Activated CD4-positive, alpha-beta T cell treated with anti-CD3 and anti-CD28 coated beads, Interleukin-2, amount 50 U/mL, for 24 hours (primary cell): ENCODE measurements at places on chromosomes 2 and 18.

- no peak for DNase-seq
Measured at GRCh38 chr2:14303366-14304115, 329.0 kb upstream of the LRATD1 start.

DNA sequence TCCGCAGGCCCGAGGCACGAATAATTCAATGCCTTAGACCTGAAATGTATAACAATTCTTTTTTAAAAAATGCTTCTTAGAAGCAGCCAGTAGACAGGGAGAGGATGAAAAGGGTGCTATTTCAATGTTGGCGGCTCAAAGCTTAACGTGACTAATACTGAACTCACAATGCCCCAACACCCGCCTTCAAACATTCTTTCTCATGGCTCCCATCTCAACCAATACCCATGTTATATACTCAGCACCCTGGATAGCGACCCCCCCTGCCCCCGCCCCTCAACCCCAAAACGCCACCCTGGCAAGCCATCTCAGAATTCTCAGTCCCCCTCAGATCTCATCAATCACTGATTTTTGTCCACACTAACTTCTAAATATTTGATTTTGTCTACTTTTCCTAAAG lies 4.4 kb downstream of the FBXO41 start:
- DNase-seq: no peak

GRCh38 chr2:230164139-230164538 lies 55.6 kb downstream of the SP110 start:
- no peak for DNase-seq

DNA sequence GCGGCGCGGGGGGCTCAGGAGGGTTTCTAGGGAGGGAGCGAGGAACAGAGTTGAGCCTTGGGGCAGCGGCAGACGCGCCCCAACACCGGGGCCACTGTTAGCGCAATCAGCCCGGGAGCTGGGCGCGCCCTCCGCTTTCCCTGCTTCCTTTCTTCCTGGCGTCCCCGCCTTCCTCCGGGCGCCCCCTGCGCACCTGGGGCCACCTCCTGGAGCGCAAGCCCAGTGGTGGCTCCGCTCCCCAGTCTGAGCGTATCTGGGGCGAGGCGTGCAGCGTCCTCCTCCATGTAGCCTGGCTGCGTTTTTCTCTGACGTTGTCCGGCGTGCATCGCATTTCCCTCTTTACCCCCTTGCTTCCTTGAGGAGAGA lies 5.2 kb downstream of the PROC start:
- no peak for DNase-seq

- DNase-seq: no peak
Measured at GRCh38 chr2:135546436-135546835, 15.2 kb downstream of the R3HDM1 start.

DNA sequence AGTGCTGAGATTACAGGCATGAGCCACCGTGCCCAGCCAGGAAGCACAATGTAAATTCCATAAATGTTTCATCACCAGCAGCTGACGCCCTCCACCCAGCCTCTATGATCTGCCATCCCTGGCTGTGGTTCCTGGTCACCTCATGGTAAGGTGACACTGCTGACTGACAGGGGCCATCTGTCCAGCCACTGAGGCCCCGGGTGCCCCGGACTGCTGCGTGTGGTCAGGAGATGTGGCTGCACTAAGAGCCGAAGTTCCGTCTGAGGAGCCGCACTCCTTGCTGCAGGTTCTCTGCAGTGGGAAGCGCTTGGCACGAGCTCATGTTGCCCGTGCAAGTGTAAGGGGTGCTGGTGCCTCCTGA lies 10.9 kb downstream of the NTSR2 start:
- DNase-seq: no peak

- DNase-seq: no peak
Measured at GRCh38 chr2:37767046-37767445, 95.6 kb upstream of the CDC42EP3 start.

GRCh38 chr18:63596964-63597363 lies 9.8 kb downstream of the SERPINB13 start:
- DNase-seq: no peak

- DNase-seq: no peak
Measured at GRCh38 chr2:27306573-27307286, 1.5 kb downstream of the UCN start.

DNA sequence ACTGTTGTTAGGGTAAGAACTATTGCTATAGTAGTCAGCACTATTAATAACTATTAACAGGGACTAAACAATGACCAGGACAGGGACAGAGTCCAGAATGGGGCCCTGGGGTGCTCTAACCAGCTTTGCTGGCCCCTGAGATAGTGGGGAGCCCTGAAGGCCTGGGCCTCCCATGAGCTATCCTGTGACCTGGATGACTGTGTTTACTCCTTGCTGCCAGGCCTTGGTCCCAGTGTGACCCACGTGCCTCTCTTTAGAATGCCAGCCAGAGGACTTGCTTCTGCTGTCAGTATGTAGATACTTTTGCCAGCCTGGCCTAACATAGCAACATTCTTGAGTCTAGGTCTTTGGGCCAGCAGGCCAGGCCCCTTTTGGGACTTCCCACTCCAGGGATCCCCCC lies 11.4 kb downstream of the CDK5R2 start:
- DNase-seq: no peak

DNA sequence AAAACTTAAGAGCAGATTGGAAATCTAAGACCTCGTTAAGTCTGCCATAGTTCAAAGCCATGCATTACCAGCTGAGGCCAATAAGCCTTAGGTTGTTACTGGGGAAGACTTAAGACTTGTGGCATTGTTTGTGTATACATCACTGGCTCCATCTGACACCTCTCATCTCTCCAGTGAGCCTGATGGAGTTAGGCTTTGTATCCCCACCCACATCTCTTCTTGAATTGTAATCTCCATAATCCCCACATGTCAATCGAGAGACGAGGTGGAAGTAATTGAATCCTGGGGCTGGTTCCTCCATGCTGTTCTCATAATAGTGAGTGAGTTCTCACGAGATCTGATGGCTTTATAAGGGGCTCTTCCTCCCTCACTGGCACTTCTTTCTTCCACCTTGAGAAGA lies 404.6 kb downstream of the ARHGAP15 start:
- no peak for DNase-seq

- DNase-seq: no peak
Measured at GRCh38 chr18:70380915-70381896, 92.4 kb downstream of the SOCS6 start.

DNA sequence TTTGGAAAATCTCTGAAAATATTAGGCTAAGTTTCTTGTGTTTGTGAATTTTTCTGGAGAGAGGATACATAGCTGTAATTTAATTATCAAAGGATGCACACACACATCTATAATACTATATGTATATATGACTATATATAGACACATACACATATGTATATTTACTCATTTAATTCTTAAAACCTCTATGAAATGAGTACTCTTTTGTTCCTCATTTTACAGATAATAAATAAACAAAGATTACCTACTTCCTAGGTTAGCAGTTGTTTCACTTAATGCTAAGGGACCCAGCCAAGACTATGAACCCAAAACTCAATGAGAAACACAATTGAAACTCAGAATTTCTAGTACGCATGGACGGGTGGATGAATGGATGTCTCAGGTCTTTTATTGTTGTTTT lies 145.6 kb downstream of the BCL2 start:
- no peak for DNase-seq

- no peak for DNase-seq
Measured at GRCh38 chr2:169895294-169895985, 68.2 kb downstream of the UBR3 start.

- DNase-seq: no peak
Measured at GRCh38 chr18:64659196-64659595, 510.3 kb upstream of the LINC00305 start.

DNA sequence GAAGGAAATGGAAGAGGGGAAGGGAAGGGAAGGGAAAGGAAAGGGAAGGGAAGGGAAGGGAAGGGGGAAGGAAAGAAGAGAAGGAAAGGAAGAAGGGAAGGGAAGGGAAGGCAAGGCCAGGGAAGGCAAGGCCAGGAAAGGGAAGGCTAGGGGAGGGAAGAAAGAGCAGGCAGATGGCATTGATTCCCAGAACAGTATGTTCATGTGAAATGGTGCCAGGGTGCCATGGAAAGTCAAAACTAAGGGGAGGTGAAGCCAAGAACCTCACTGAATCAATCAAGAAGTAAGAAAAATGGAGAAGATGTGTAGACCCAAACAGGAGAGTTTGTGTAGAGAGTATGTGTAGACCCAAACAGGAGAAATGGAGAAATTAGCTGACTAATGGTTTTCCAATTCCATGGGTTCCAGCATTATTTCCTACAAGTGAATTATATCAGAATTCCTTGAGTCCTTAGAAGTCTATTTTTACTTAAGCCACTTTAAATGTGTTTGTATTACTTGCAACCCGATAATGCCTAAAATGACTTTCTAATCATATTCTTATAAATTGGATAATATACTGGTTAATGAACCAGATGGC lies 367.6 kb downstream of the TXNL1 start:
- DNase-seq: no peak

- DNase-seq: no peak
Measured at GRCh38 chr2:232854082-232854481, 16.0 kb upstream of the SNORC start.

DNA sequence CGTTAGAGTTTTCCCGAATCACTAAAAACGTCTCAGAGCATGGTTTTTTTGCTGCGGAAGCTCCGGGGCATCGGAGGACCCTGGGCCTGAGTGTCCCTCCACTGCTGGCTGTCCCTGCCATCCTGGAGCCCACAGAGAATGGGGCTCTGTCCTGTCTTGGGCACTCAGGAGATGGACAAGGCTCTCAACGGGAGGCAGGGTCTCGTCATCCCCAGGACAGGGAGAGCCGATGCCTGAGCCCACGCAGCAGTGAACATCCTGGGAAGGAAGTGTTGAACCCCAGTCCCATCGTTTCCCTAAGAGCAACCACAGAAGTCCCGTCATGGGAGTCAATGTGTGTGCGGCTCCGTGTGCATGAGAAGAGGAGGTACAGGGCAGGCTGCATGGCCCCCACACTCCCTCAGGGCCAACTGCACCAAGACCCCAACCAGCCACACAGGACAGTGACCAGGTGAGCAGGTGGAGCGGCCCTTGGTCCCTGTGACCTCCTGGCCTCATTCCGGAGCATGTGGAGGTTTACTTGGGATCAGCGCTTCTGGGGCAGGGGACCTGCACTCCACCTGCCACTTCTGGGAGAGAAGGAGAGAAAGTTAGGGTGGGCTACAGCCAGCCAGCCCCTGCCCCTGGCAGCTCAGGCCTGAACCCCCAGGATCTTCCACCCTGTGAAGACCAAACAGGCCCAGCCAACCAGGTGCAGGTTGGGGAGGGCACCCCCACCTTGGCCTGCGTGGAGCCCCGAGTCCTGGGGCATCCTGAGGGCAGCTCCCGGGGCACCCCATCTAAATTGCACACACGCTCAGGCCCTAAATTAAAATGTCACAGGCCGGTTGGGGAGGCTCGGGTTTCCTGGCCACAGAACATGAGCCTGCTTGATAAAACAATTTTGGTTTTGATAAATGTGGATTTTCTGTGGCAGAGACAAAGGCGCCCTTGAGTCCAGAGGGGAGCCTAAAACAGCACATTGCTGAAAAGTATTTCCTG lies 3.1 kb upstream of the SNED1 start:
- DNase-seq: no peak

GRCh38 chr2:20444993-20445910 lies 1.6 kb upstream of the RHOB start:
- no peak for DNase-seq

DNA sequence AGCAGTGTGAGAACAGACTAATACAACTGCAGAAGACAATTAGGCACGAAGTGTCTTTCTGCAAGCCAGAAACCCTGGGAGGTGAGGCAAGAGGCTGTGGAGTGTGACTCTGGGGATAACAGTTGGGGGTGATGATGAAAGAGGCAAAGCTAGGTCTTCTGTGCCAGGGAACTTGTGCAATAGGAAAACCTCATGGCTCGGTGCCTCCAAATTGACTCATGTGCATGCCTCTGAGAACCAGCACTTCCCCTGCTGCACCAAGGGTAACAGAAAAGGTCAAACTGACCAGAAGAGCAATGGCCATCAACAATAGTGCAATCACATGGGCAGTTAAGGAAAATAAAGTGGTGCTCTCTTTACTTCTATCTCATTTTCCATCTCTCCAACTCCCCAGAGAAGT lies 136.4 kb downstream of the SCG2 start:
- no peak for DNase-seq

DNA sequence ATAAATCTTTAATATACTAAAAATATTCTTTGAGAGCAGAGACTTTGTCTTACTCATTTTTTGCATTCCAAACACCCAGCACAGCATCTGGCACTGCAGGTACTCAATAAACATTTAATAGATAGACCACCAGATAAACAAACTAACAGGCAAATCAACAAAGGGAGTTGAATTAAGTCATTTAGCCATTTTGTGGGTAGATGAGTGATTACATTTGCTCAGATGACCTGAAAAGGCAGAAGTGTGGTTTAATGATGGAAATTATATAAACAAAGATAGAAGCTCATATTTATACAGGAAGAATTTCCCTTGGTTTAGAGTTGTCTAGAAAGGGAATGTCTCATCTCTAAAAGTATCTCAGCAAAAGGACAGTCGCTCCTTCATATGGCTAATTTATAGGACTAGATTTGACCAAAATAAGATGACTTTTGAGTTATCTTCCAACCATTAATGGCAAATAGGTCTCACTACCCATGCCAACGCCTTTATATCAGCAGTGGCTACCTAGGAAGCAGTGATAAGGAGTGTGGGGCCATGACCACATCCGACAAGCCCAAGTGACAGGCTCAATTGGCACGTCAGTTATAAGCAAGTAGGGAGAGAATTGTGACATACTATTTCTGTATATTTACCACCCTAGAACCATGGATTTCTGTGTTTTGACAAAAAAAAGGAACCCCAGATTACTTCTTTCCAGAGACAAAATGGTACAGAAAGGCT lies 173.5 kb downstream of the ATAD2B start:
- DNase-seq: no peak

- no peak for DNase-seq
Measured at GRCh38 chr2:69780921-69781320, 39.0 kb downstream of the ANXA4 start.

DNA sequence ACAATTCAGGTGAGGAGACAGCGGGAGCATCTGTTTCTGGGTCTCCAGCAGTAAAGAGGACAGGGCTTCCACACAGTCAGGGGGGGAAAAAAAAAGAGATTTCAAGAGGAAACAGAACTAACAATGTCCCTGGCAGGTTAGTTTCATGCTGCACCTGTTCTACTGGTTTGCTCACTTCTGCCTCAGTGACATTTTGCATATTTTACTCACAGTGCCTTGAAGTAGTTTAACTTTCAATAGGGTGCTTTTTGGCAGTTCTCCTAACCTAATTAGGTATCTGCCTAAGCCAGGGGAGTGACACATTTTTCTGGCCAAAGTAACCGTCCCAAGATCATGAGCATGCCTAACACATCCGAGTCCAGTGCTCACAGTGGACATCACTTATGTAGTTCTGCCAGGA lies 109.0 kb upstream of the ALK start:
- no peak for DNase-seq
